ENCODE measurements at places on chromosomes 5 and 9.

DNA sequence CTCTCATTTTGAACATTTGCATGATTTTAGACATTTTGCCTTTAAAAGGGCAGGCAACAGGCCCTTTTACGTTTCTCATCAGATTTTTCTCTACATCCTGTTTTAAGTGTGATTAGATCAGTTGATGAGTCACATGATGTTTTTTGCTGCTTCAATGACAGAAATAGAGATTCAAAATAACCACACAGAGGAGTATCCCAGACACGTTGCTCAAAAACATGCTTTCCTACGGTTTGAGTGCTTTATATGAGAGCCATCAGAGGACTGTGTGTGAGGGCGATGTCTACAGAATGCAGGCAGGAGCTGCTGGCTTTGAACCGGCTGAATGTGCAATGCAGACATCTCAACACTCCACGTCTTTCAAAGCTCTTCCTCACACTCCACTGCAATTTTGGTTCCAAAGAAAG lies 42.1 kb downstream of the OTULIN start:
- peak; percentile 36 for DNase-seq

- peak; percentile 45 for DNase-seq
Measured at GRCh38 chr9:137878146-137878941, 762 bp downstream of the CACNA1B start.

- DNase-seq: no peak
Measured at GRCh38 chr9:100370064-100370723, 17.5 kb upstream of the TEX10 start.

- no peak for DNase-seq
Measured at GRCh38 chr5:73928476-73929070, 302.6 kb downstream of the ARHGEF28 start.

DNA sequence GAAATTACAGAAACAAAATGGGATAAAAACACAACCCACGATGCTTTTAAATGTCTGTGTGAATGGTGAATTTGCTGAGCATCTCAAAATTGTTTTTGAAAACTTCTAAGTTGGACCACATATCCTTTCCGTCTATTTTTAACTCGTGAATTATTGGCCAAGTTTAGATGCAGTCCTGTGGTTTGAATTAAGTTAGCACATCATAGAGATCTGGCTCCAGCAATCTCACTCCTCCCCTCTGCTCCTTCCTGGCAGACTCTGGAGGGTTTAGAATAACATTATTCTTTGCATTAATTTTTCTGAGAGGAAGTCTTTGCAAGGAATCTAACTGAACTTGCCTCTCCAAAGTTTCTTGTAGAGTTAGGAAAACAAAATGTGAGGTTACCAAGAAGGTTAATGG lies 14.5 kb upstream of the ANKRD55 start:
- DNase-seq: no peak

- peak; percentile 9 for DNase-seq
Measured at GRCh38 chr9:107280543-107280942, 2.5 kb upstream of the RAD23B start.

- peak; percentile 38 for DNase-seq
Measured at GRCh38 chr5:58466939-58467338, 7.1 kb upstream of the PLK2 start.
